ENCODE measurements at places on chromosomes 2 and 18. TPM values are rescaled to one million over a fixed set of nuclear protein-coding genes. Genes with fewer than 3 reads are reported as not detected.

- DNase-seq = no peak
Observed at GRCh38 chr2:196182439-196183171, 11.2 kb upstream of the STK17B start.

The CYTIP gene
- 202 TPM for total RNA-seq

The SRBD1 gene
- 18.1 TPM for total RNA-seq

DNA sequence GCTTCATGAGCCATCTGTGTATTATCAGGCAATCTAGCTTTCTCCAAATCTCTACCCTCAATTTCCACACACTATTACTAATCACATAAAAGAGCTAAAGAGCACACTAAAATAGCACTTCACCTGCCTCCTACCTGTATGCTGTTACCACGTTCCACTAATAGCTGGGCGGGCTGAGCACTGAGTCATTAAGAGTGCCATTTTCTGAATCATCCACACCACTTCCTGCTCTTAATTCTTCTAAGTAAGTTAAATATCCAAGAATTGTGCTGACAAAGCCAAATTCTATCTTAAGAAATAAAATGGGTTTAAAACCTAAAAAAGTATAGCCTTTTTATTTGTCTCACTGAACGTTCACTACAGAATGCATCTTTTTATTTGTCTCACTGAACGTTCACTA is 35.7 kb downstream of the NOL10 start:
- no peak for DNase-seq

The VAMP5 gene
- 28.0 TPM for total RNA-seq

GRCh38 chr2:39264733-39265132 is 21.0 kb upstream of the CDKL4 start:
- DNase-seq = no peak

DNA sequence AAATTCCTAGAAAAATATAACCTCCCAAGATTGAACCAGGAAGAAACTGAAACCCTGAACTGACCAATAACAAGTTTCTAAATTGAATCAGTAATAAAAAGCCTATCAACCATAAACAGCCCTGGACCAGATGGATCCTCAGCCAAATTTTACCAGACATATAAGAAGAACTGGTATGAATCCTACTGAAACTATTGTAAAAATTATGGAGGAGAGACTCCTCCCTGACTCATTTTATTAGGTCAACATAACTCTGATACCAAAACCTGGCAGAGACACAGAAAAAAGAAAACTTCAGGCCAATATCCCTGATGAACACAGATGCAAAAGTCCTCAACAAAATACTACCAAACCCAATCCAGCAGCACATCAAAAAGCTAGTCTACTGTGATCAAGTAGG is 11.3 kb downstream of the NT5C1B start:
- no peak for DNase-seq

- no peak for DNase-seq
Observed at GRCh38 chr2:158378926-158379325, 77.6 kb downstream of the CCDC148 start.

GRCh38 chr2:36415381-36416022 is 59.9 kb downstream of the CRIM1 start:
- DNase-seq = no peak

Measured in CD8-positive, alpha-beta memory T cell (primary cell).